ENCODE measurements at places on chromosomes 3 and 15.

DNA sequence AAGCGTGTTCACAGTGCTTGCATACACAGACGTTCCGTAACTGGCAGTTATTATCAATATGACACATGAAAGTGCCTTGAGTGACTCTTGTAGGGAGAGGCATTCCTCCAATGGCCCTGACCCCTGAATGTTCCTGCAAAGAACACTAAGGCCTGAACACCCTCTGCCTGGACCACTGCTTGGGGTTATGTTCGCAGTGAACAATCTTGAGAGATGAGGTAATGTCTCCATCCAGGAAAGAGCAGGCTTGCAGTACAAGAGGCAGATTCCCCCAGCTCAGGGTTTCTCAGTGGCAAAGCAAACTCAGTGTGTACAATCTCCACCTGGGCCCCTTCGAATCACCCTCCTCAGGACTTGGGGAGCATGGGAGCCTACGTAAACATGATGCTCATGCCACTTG is 324.6 kb downstream of the MAGI1 start:
- no peak for DNase-seq

DNA sequence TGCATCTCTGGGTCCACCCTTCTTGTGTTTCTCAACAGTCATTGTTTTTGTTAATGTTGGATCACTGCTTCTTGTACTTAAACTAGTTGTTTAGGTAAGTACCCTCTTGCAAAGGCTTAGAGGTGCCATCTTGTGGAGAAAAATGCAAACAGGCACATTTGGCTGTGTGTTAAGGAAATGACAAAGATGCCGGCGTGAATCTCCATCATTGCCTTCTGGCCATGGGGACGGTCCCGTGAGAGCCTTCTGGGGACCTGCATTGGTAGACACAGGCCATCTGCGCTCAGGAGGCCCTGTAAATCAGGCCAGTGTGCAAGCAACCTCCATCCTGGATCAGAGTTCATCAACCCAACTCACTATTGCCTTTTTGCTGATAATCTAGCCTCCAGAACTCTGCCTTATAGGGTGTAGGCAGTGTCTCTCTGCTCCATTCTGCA is 158.6 kb upstream of the NR2E3 start:
- DNase-seq, result peak; percentile 16

- DNase-seq, result no peak
Observed at GRCh38 chr3:140251678-140252077, 316.7 kb downstream of the CLSTN2 start.

GRCh38 chr3:147336543-147337278 is 69.6 kb downstream of the ZIC4 start:
- no peak for DNase-seq

DNA sequence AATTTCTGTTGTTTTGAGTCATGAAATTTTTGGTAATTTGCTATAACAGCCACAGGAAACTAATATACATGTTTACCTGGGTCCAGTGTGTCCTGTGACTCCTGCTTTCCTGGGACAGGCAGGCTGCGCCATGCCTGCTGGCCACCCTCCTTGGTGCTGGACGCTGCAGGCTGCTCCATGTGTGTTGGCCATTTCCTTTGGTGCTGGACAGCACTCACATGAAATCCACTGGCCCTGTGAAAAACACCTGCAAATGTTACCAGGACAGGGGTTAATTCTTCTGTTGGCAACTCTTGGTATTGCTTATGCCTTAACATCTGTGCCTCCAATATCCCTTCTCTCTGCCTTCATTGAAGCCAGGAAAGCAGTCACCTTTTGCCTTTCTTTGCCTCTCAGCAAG is 86.9 kb upstream of the ATP10A start:
- no peak for DNase-seq

DNA sequence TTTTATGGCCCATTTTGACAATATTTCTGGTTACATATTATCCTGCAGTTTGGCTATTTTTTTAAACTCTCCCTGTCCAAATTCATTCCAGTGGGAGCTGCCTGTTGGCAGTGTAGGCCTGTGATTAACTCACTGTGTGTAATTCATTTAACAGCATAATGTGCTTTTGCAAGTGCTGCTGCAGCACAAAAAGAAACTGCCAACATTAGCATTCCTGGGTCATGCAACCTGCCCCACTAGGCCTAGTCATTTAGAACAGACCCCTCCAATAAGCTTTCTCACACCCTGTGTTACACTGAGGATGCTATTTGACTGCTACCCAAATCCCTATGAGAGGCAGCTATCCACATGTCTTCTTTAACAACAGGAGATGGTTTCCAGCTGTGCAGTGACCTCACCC is 251.2 kb upstream of the UBE2E2 start:
- DNase-seq, result no peak

DNA sequence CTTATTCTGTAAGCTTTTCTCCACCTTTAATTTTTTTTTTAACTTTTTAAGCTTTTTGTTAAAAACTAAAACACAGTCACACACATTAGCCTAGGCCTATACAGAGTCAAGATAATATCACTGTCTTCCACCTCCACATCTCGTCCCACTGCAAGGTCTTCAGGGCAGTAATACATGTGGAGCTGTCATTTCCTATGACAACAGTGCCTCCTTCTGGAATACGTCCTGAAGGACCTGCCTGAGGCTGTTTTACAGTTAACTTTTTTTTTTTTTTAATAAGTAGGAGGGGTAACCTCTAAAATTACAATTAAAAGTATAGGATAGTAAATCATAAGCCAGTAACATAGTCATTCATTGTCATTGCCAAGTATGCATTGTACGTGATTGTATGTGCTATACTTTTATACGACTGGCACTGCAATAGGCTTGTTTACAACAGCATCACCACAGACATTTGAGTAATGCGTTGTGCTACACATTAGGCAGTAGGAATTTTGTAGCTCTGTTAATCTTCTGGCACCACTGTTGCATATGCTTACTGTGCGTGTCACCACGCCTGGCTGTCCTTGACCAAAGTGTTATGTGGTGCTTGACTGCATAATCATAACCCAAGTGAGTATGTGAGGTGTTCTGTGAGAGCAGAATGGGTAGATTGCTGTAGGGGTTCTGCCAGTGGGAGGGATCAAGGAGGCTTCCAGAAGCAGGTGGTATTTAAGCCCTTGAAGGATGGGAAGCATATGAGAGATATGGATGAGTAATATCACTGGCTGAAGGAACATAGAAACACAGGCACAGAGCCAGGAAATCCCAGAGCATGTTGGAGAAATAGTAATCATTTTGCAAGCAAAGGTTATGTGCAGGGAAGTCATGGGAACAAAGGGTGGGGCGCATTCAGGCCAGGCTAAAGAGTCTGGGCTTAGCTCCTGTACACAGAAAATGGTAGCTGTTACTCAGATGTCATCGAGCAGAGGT is 18.3 kb downstream of the FBXO22 start:
- DNase-seq, result no peak

- DNase-seq, result no peak
Observed at GRCh38 chr15:82173108-82173507, 89.4 kb downstream of the EFL1 start.

GRCh38 chr3:127423856-127424765 is 136.3 kb upstream of the PRR20G start:
- DNase-seq, result no peak

- peak; percentile 88 for DNase-seq
Observed at GRCh38 chr15:90101969-90102890, at the start of gene IDH2. Gene IDH2, minus strand, starts transcription at chr15:90102468. Its CDS starts 78 bp downstream, at chr15:90102390.

DNA sequence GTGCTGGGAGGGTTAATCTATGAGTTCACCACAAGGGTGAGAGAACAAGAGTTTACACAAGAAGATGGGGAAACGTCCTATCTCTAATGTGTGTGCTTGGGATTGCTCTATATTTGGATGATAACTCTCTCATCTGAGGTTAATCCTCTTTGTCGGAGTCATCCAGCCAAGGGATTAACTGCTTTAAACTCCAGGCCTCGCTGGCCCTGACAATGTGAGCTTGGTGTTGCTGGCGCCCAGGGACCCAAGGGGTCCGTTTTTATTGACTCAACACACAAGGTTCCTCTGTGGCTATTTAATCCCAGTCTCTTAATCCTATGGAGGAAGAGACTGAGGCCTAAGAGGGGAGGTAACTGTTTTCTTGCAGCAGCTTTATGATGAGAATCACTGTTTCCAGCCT is 14.2 kb downstream of the SV2B start:
- no peak for DNase-seq

DNA sequence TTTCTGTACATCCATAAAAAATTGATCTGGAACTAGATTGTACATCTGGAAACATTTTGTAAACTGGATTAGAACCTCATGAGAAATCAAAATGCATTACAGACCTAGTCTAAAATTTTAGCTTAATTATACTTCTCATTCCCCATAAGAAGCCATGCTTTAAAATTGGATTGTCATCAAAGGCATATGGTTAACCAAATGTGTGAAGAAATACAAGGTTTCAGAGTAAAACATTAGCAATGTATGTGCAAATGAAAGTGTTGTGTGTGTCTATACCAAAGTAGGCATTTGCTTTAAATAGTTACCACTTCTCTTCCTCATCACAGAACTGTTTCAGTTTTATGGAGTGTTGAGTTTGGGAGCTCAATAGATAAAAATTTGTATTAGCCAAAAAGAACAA is 968.7 kb downstream of the EPHA3 start:
- no peak for DNase-seq

Measured in midbrain (tissue), 1 donor.